ENCODE measurements at places on chromosomes 2 and 18.

DNA sequence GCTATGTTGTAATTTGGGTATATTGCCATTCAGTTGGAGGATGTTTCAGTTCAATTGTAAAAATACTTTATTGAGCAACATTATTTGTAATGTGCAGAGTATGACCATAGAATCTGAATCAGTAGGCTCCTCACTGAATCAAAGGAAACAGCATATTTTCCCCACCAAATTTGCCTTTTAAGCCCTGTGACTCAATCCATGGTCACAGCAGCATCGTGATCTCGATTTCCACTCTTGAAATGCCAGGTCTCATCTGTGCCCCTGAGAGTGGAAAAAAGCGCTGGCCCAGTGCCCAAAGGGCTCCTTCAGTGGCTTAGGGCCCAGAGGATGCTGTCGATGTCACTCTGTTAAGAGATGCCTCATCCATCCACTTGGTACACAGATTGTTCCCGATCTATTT, 57.5 kb downstream of the FHOD3 start:
- no peak for DNase-seq

- DNase-seq = no peak
Measured at GRCh38 chr2:61210332-61210981, 48.5 kb downstream of the C2orf74 start.

GRCh38 chr2:216619411-216620393, 13.5 kb upstream of the IGFBP2 start:
- DNase-seq = no peak

- no peak for DNase-seq
Measured at GRCh38 chr2:177385151-177385550, 7.4 kb upstream of the AGPS start.

DNA sequence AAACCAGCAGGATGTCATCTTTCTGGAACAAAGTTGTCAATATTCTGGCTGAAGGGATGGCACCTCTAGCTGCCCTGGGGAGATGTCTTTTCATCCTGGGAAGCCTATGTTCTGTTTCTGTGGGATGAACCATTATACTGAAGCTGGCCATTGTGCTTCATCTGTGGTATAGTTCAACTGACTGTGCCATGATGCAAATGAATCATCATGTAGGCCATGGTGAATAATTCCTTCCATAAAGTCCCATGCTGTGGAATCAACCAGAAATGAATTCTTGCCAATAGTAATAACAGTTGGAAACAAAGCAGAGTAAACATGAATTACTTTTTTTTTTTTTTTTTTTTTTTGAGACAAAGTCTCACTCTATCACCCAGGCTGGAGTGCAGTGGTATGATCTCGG, 64.1 kb upstream of the CNGA3 start:
- no peak for DNase-seq

DNA sequence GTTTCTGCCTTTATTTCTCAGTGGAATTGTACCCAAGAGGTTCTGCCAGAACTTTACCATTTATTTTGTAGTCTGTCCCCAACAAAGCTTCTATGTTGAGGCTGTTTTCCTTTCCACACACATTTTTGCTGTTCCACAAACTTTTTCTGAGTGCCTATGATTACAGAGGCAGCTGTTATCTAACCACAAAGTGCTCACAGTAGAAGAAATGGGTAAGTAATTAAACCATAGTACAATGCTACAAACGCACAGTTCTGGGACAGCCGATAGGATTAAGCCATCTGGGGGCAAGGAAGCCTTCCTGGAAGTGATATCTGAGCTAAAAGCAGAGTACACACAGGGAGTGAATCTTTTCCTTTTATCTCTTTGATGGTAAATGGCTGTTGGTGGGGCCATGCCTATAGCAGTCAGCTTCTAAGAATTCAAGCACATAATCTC, 3.9 kb upstream of the MGAT4A start:
- no peak for DNase-seq

DNA sequence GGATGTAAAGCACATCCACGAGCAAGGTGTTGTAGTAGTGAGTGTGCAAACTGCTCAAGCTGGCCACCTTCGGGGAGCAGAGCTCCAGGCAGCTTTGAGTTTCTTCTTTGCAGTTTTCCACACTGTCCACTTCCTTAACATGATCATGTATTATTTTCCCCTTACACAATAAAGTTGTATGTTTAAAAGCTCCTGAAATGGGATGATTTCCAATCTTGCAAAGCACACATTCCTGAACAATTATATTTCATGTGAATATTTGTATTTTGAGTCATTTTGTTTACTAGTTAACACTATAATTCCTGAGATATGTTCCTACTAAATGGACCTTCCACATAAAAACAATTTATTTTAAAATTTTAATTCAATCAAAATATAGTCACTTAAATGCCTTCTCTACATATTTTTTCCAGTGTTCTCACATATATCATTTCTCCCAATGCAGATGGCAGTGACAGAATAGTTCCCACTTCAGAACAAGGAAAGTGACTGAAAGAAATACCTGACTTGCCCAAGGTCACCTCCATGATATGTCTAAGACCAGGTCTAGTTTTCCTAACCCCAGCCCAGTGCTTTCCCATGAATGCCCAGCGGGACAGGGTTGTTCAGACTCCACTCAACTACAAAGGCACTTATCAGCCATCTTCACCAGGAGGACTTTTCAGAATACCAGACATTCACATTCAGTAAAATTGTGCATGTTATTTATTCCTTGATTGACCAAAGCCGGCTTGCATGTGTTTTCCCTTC, 5.5 kb downstream of the CYB5A start:
- no peak for DNase-seq

- DNase-seq = peak; percentile 68
Measured at GRCh38 chr18:54532222-54532621, 58.8 kb upstream of the DYNAP start.

- no peak for DNase-seq
Measured at GRCh38 chr18:44065206-44065605, 615.5 kb upstream of the SETBP1 start.

GRCh38 chr18:49227001-49227380, 233.5 kb downstream of the DYM start:
- DNase-seq = no peak

- DNase-seq = no peak
Measured at GRCh38 chr2:173590276-173590861, 235.7 kb downstream of the CDCA7 start.

- no peak for DNase-seq
Measured at GRCh38 chr18:42644729-42645131, 470.8 kb downstream of the RIT2 start.

DNA sequence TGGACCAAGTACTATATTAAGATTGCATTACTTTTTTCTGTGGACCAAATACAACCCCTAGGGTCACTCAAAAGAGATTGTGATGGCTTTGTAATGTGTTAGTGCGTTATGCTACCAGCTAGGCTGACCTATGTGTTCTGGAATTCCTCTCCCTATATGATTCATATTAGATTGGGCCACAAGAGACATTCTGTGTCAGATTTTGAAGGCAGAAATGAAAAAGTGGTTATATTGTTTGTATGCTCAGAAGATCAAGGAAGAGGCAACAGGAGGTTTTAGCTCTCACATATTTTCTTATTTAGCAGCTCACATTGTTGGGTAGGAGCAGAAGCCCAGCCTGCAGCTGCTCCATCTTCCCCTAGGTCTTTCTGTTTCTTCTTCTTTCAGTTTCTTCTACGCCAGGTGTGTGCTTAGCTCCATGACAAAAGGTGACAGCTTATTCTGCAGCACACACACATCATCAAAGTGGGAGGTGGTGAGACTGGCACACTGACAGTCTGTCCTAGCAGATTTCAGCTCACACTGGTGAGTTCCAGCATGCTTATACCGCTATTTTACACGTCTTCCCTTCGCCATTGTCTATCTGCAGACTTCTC, 156.8 kb upstream of the UBE2E3 start:
- no peak for DNase-seq

DNA sequence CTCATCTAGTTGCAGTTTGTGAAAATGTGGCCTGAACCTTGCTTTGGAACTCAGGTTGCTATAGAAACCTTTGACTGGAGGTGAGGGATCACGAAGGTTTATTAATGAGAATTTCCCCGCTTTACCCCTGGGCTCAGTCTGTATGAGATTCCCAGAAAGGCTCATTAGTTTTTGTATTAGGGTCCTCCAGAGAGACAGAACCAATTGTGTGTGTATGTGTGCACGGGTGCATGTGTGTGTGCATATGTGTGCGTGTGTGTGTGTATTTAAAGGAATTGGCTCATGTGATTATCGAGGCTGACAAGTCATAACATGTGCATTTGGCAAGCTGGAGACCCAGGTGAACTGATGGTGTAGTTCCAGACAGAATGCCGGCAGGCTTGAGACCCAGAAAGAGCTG, 113.8 kb upstream of the DLX2 start:
- DNase-seq = no peak

GRCh38 chr2:99861376-99861760, 281.0 kb downstream of the AFF3 start:
- no peak for DNase-seq

DNA sequence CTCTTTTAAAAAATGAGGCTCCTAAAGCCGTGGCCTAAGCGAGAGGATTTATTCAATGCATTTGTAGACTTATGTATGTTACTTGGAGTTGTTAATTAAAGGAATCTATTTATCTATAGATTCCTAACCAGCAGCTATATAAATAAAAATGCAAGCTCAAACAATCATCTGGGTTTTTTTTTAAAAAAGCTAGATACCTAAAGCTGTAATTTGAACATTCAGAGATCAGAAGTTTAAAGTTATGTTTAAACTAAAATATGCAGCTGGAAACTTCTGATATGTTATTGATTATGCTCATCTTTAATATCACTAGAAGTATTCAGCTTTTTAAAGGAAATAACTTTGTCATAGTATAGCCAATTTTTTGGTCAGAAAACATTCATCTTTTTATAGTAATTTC, 1.0 kb downstream of the MEIS1 start:
- DNase-seq = no peak

DNA sequence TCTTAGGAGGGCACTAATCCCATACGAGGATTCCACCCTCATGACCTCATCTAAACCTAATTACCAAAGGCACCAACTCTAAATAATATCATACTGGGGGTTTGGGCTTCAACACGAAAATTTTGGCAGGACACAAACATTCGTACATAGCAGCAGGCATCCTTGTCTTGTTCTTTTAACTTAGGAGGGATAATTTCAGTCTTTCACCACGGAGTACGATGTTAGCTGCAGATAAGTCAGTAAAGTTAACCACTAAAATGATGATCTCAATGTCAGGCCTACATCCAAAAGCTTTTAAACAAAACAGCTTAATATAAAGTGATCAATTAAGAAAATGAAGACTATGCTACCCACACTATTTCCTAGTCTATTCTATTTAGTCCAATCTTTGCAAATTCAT, 74.9 kb downstream of the ID2 start:
- no peak for DNase-seq

- DNase-seq = no peak
Measured at GRCh38 chr2:215695861-215696260, 260.0 kb upstream of the FN1 start.

DNA sequence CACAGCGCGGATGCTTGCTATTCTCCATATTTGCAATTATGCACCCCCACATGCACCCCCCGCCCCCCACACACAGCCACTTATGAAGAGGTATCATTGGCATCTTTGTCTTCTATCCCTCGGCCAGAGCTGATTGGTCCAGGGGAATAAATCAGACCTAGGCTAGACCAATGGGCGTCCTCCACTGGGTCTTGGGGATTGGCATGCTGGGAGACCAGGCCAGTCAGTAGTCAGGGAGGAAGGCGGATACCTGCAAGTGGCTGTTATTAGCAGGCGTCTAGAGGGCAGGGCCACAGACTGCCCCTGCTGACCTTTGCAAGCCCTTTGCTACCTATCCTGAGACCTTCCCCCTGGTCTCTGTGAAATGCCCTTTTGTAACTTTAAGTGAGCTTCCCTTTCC, 30.0 kb downstream of the ATOH8 start:
- no peak for DNase-seq

- no peak for DNase-seq
Measured at GRCh38 chr2:162300266-162300665, 18.2 kb downstream of the IFIH1 start.

DNA sequence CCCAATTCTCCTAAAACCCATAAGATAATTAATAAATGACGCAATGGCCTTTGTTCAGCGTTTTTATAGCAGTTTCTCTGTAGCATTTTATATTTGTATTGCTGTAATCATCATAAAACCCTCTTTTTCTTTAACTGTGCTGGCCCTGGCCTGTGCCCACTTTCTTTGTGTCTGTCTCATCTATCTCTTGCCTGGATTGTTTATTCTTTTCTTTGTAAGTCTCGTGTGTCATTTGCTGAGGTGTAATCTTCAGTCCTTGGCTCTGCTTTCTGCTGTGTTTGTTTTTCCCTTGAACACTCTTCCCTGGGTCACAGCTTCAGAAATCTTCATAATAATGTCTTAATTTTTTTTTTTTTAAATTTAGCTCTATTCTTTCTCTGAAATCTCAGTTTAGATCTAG, 525.8 kb upstream of the LINC00305 start:
- DNase-seq = no peak

- DNase-seq = no peak
Measured at GRCh38 chr2:174074831-174075230, 109.7 kb upstream of the SP3 start.

- no peak for DNase-seq
Measured at GRCh38 chr2:55419233-55419678, 400 bp downstream of the CCDC88A start.

GRCh38 chr2:227479865-227480475, 8.0 kb downstream of the AGFG1 start:
- no peak for DNase-seq

GRCh38 chr18:45654677-45655076, 39.4 kb downstream of the SLC14A2 start:
- DNase-seq = no peak

DNA sequence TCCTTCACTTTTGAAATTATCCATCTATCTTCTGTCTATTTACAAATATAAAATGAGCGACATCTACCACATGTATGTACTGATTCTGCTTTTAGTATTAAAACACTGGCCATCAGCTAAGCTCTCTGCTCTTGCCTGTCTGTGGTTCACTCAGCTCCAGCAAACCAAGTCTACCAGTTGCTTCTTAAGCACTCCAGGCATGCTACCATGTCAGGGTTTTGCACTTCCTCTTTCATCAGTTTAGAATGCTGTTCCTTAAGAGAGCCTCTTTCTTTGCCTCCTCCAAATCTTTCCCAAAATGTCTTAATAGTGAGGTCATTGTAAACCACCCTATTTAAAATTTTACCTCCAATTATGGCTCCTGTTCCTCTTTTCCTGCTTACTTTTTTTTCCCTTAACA, 59.5 kb downstream of the SCN3A start:
- DNase-seq = peak; percentile 51

DNA sequence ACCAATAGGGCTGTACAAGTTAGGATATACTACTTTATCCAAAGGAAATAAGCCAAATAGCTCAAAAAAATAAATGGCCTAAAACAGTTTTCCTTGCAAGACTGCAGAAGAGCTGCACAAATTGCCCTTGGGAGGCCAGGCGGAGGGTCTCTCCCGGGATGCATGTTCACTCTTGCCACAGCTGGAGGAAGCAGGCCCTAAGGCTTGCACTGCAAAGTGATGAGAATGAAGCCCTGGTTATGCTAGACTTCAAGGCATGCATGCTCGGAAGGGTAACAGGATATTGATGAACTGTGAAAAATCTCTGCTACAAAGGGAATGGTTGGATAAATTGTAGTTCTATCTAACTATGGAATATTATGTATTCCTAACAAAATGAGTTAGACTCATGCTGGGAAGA, 27.5 kb upstream of the LDLRAD4 start:
- no peak for DNase-seq

GRCh38 chr2:147487286-147487977, 357.4 kb upstream of the ACVR2A start:
- DNase-seq = no peak
